ENCODE measurements at places on chromosomes 2 and 18.

DNA sequence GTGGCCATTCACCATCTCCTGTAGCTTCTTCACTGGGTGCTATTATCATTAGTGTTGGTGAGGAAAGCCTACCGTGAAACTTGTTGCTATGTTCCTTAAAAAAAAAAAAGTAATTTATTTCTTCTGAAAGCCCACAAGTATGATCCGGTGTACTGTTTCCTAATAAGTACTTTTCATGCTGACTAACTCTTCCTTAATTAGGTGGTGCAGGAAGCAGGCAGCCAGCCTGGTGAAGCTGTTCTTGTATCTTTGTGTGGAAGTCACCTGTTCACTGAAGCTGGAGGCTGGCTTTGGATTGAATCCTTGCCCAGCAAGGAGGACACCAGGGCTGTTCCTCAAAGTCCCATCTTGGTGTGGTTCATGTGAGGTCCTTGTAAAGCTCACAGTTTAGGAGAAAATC lies 321.7 kb upstream of the THSD7B start:
- no peak for DNase-seq

- no peak for DNase-seq
These were observed 74.4 kb downstream of the KIAA1328 start for GRCh38 chr18:36903215-36903928.

DNA sequence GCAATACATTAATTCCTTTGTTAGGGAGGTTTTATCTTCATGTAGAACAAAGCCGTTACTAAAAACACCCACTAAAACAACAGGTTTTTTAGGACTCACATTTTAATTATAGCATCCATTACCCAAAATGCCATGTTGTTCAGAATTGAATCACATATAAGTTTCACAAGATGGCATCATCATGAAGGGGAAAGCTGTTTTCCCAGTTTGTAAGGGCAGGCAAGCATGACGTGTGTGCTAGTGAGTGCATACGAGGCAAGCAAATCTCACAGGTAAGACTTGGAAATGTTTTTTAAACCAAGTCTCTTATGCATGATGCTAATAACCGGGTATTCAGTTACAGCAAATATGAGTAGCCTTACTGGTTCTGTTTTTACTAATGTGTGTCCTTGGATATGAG lies 111.8 kb upstream of the NFATC1 start:
- no peak for DNase-seq

DNA sequence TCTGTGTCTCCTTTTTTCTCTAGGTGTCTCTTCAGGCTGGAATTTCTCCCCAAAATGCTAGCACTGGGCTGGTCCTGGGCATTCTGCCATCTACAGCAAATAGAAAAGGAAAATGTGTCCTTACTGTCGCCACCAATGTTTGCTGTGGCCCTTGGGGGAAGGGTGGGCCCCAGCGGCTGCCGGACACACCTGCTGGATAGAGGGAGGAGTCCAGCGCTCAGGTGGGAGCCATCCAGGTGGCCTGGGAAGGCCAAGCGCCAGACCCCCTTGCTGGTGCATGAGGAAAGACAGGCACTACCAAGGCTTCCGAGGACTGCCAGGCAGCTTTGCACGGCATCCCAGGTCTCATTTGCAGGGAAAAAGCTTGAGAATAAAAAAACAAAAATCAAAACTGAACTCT lies 147.7 kb upstream of the GATA6 start:
- no peak for DNase-seq

DNA sequence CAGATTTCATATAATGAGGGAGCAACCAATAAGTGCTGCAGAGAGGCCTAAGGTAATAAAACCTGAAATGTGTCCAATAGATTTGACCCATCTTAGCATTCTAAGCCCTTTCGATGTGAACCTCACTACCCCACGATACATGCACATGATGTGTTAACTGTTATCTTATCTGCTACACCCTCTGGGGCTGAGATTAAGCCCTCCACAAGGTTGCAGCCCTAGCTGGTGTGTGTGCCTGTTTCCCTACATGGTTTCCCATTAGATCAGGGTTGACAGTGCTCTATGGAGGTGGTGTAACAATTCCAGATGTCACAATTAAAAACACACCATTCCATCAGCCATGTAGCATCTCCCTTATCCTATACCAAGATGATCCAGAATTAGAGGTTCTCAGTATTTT lies 68.9 kb upstream of the THSD7B start:
- DNase-seq = no peak

DNA sequence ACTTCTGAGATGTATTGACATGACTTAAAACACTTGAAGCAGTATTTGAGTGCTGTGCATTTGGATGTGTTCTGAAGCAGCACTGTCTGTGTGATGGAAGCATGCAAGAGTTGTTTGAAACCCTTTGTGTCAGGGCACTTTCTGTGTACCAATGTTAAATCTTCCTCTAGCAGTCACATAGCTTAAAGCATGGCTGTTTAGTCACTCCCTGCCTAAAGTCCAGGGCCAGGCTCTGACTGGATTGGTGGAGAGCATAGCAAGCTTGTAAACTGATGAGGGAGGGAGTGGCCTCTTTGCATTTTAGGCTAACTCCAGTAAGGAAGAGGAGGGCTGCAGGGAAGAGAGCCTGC lies 73.5 kb downstream of the MYO1B start:
- DNase-seq = peak; percentile 76

DNA sequence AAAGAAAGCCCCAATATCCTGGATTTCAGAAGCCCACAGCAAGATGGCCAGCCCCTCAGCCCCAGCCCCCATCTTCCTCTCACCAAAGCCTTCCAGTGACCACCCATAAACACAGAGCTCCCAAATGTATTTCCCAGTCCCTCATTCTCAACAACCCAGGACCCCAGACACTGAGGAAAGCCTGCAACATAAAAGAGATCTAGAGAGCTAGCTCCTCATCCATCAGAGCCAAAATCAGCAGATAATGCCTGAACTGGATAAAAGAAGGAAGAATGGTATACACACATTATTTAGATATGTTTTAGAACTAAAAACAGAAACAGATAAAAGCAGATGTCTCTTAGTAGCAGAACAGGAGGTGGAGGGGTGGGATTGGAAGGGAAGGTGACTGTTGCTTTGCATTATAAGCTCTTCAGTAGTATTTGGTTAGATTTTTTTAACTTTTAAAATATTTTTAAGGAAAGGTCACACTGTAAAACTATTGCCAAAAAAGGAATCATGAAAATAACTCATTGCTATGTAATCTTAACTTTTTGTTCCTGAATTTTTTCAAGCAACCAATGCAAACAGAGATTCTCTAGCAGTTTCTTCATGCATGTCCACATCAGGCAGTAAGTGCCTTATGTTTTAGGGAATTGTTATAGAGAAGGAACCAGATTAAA lies 144.2 kb upstream of the PKDCC start:
- DNase-seq = peak; percentile 76

- DNase-seq = no peak
These were observed 42.1 kb downstream of the HS1BP3 start for GRCh38 chr2:20608666-20609348.

DNA sequence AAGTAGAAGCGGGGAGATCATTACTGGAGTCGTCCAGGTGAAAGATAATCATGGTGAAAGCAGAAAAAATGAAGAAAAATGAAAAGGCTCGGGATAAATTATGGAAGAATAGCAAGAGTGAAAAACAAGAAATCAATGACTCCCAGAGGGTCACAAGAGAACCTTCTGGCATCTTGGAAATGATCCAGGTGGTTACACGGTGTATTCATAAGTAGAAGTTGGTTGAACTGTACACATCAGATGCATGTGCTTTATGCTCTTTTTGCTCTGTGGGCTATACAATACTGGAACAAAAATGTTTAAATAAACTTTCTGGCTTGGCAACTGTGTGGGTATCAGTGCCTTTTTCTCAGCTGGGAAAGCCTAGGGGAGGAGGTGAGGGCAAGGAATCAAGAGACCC lies 348.9 kb downstream of the RND3 start:
- no peak for DNase-seq

DNA sequence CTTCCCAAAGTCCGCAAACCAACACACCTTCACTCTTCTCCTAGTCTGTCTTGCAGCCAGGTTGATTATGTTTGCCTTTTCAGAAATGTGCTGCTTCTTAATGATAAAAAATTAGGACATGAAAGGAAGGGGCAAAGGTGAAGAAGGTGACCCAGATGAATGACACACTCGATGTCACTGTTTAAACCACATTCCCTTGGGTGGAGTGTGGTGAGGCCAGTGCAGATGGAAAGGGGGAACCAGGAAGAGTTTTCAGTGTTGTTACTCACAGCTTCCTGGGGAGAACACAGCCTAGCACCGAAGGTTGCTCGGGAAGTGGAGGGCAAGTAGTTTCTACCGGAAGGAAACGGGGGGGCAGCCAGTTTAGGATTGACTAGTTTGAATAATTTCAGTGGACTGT lies 57.2 kb upstream of the BOD1L2 start:
- DNase-seq = no peak

DNA sequence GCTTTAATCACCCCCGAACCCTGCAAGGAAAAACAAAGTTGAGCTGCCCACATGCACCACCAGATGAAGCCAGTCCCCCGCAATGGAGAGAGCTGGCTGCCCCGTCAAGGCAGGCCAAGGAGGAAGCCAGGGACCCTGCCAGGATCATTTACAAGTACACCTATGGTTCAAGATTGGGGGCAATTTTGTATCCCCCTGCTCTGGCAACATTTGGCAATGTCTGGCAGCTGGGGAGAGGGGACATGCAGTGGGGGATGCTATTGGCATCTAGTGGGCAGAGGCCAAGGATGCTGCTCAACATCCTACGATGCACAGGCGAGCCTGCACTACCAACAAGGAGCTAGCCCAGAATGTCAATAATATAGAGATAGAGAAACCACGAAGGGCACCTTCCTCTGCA lies 1.9 kb downstream of the ACTR1B start:
- DNase-seq = no peak

DNA sequence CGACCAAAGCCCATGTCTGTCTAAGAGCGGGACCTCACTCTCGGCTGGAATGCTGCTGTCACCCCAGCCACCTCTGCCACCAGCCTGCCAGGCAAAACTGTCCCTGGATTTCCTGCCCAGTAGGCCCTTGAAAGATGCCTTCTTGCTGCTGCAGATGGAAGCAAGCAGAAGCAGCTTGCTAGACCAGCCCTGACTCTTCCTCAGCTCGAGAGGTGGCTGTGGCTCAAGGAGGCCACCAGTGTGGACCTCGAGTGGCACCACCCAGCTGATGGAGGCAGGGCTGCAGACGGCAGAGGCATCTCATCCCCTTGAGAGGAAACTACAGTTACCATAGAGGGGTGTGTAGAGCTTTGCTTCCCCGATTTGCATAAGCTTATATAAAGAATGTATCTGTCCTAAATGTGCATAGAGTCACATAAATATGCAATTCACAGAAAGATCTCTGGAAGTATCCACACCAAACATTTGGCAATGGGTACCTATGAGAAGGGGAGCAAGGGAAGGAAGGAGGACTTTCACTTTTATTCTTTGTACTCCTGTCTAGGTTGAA lies 20.6 kb downstream of the ADCY3 start:
- DNase-seq = no peak

- no peak for DNase-seq
These were observed 14.5 kb downstream of the RPS27A start for GRCh38 chr2:55247025-55247424.

DNA sequence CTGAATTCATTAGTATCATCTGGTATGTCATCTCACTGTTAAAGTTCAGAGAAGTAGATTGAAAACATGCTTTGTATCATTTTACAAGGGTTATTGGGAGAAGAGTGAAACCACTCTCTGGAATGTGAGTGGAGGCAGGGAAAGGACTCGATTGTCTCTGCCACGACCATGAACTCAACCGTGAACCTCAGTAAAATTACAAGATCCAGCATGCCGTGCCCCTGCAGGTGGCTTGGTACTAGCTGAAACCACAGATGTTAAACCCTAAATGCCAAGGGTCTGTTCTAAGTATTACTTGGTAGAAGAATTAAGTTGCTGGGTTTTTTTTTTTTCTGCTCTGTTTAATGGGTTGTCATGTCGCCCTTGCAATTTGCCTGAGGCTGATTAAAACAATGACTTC lies 197.2 kb downstream of the MYO3B start:
- no peak for DNase-seq

GRCh38 chr2:74581463-74581862 lies 26.9 kb downstream of the DOK1 start:
- DNase-seq = no peak

GRCh38 chr2:100546469-100546868 lies 16.3 kb upstream of the PDCL3 start:
- DNase-seq = no peak

DNA sequence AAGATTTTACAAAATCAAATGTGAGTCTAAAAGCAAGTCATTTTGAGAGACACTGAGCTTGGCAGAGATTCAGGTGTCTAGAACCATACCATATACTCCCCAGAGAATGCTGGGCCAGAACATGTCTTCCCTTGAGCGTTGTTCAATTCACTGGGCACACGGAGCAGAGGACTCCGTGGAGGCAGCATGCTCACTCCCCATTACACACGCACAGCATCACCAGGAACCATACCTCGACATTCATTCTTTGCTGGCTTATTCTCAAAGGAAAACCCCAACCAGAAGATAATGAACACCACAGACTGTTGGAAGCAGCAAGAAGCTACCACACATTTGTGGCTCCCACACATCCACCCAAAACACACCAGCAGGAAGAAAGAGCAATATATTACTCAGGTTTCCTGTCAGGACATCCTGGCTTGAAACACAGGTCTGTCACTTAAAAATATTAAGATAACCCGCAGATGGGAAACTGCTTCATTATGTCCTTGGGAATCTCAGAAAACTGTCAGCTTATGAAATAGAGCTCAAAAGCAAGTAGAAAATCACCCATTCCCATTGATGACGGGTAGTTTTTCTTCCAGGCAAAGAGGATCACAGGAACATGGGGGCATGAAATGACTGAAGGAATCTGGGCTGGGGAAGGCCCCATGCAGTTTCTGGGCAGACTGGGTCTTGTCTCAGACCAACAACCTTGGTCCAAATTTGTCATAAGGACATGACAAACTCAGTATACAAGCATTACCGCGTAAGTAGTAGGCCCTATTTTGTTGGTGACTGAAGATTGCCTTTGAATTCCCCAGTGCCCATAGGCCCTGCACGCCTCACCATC lies 46.4 kb downstream of the PCBP1 start:
- no peak for DNase-seq

- no peak for DNase-seq
These were observed 130.2 kb downstream of the NCKAP5 start for GRCh38 chr2:133438026-133438425.

DNA sequence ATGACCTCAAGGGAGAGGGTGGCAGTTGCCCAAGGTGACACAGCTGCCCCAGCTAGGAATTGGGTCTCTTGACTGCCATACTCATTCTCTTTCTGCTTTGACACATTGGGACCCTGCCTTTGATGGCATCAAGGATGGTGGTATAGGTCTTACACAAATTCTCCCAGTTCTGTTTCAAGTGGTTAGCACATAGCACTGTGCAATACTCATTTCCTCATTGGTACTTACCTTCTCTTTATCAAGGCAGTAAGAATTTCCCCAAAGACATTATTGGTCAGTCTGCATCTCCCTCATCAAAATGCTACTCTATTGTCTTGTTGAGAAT lies 35.9 kb upstream of the CCDC93 start:
- DNase-seq = no peak

GRCh38 chr18:24631243-24632025 lies 171.0 kb downstream of the HRH4 start:
- DNase-seq = no peak

DNA sequence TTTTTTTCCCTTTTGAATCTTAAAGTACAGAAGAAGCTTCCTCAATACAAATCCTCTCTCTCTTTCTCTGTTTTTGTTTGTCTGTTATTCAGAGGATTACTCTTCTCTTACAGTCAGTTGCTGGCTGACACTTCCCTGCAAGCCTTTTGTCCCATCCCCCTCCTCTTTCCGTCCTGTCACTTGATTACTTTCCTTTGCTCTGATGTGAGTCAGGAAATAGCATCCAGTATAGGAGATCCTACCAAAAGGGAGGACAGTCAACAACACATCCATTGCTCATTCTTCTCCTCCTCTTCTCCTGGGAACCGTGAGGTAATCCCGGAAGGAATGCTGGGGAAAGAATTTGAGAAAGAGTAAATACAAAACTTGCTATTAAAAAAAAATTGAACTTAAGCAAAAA lies 79.3 kb upstream of the SCN7A start:
- DNase-seq = peak; percentile 50
